GM04503 (cell line): ENCODE measurements at places on chromosomes 16 and 17.

- peak; percentile 30 for DNase-seq
These were observed 27.1 kb downstream of the GNPTG start for GRCh38 chr16:1378804-1379303.

GRCh38 chr16:852451-853185 is 52.1 kb upstream of the GNG13 start:
- no peak for DNase-seq

DNA sequence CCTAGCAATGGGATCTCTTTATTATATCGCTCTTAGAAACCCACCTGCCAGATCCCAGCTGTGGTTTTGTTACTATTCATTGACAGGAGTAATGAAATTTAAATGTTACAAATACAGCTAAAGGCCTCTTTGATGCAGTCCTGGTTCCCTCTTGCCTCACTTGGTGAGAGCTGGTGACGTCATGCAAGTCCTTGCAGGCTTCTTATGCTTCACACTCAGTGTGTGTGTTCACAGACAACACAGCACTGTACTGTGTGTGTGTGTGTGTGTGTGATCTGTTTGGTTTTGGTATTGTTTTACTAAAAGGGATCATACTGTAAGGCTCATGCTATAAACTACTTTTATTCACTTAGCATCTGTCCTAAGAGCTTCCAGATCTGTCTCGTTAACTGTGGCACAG is 75.0 kb downstream of the USP22 start:
- DNase-seq = no peak

DNA sequence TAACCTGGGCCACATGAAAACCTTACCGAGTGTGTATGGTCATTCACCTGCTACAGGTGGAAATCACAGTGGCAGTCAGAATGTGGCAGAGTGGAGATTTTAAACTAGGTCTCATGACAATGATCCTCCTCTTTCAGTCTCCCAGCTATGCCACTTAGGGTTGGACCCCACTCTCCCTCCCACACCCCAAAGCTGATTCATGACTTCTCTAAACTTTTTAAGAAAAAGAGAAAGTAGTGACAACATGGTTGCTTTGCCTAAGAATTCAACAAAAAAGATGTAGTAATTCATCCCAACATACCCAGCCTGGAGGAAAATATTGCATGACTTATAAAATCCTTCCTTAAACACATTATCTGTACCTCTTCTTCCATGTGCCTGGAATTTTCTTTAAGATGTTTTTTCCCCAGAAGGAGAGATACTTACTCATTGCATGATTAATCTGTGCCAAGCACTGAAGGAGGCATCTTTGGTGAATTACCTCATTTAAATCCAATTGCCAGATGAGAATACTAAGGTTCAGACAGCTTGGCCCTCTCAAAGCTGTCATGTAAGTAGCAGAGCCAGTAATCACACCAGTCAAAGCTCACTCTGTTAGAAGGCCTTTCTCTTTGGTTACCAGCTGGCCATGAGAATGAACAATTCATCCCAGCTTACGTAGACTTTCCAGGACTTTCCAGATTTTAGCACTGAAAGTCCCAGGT is 119.9 kb downstream of the COPRS start:
- peak; percentile 76 for DNase-seq

DNA sequence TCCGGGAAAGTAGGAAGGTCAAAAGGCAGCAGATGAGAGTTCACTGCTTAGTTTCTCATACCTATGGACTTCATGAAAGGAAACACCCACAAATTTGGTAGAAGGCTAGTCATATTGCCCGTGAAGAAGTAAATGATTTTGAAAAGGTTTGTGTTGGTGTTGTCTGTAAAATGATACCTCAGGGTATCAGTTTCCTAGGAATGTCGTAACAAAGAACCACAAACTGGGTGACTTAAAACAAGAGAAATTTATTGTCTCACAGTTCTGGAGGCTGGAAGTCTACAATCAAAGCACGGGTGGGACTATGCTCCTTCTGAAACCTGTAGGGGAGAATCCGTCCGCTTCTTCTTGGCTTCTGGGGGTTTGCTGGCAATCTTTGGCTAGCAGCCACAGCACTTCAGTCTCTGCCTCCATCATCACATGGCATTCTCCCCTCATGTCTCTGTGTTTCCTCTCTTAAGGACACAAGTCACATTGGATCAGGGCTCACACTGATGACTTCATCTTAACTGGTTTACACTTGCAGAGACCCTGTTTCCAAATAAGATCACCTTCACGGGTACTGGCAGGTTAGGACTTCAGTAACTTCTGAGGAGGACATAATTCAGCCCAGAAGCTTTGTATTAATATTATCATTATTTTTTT is 2.0 kb upstream of the NAE1 start:
- DNase-seq = no peak

DNA sequence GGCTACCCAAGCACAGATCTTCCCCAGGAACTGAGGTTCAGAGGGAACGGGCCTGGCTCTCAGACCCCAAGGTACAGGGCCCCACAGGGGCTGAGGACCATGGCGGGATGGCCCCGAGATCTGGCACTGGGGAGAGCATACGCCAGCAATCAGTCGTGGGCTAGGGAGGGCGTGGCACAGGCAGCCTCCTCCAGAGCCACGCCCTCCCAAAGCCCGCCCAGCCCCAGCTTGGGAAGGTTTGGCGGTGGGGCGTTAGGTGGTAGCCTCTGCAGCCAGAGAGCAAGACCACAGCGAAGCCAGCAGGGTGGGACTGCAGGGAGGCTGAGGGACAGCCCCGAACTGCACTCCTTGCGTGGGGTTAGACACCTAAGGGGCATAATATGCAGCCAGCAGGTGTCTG is 11.6 kb downstream of the WNT9B start:
- no peak for DNase-seq

GRCh38 chr17:55632236-55632635 is 90.4 kb downstream of the TMEM100 start:
- DNase-seq = no peak

DNA sequence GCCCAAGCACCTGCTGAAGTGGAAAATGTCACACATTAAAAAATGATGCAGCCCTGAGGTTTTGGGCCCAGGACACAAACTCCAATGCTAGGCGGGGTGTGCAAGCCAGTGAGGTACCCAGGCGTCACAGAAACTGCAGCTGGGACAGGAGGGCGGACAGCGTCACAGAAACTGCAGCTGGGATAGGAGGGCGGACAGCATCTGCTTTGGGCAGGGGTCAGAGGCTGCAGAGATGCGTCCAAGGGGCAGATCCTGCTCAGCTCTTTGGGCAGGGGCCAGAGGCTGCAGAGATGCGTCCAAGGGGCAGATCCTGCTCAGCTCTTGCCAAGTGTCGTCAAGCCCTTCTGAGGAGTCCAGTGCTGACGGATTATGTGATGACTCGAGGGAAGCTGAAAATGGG is 43.9 kb upstream of the RCVRN start:
- no peak for DNase-seq

DNA sequence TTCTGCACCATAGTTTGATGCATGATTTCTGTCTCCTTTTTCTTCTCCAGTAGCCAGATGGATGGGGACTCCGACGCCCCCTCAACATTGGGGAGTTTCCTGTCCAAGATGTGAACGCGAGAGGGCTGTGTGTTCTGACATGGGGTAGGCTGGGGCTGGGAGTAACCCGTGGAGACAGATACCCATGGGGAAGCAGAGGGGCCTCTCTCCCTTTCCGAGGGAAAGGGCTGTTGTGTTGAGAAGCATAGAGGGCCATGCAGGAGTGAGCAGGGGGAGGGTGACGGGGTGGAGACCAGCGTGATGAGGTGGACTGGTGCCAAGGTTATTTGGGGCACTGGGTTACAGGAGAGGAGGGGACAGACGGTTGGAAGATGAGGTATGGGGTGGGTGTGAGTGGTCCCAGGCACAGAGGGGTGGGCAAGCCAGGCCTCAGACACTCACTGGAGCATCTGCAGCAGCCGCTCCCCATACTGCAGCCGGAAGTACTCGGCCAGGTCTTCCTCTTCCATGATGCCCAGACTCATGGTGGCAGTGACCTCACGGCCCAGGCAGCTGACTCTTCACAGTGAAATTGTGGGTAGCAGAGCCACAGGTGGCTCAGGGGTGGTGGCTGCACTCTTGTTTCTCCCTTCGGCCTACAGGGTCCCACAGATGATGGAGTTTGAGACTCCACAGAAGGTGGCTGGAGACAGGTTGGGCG is 400 bp downstream of the CCDC42 start:
- no peak for DNase-seq

DNA sequence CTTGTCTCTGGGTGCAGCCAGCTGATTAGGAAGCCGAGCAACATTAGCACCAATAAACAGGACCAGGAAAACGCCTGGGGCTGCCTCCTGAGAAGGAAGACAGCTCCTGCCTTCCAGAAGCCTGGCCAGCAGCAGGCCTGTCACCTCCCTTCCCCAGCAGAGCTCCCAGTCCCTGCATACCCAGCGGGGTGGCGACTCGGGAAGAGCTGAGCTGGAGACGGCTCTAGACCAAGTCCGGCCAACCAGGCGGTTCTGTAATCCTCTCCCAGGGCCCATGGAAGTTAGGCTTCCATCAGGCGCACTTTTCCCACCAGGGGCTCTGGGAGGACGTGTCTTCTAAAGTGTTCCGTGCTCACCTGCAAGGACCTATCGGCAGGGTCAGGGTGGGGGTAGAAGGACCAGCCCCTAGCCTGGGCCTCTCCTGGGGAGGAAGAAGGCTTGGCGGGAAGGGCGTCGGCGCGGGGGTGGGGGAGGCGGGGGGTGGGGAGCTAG is 12.0 kb upstream of the CLUH start:
- DNase-seq = no peak

- no peak for DNase-seq
These were observed 870 bp upstream of the CTRB2 start for GRCh38 chr16:75207831-75208230.

DNA sequence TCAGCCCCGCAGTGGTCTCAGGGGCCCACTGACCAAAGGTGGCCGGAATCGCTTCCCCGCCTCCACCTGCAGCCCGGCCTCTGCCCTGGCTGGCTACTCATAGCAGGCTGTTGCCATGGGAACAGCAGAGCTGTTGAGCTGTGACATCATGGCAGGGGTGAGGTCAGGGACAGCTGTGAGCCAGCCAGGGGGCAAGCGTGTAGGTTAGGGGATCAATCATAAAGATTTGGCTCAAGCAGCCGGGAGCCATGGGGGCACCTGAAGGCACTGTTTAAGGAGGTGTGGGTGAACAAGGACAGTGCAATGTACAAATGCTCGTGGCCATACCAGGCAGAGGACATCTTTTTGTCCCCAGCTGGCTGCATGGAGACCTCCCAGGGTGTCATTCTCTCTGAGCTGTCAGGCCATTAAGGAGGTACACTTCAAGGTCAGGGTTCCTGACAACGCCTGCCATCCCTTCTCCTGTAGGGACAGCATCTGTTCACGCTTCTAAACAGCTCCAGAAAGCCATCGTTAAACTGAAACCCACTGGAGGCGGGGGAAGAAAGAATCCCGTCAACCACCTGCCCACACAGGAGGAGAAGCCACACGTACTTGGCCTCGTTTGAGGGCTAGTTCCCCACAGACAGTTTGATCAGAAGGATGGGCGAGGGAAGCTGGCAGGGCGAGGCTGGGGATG is at the start of gene CEP295NL:
Gene CEP295NL, minus strand, starts transcription at position 101 of the 679 bp plus-strand sequence. CDS start 1,373 bp downstream, outside the sequence.
- no peak for DNase-seq

DNA sequence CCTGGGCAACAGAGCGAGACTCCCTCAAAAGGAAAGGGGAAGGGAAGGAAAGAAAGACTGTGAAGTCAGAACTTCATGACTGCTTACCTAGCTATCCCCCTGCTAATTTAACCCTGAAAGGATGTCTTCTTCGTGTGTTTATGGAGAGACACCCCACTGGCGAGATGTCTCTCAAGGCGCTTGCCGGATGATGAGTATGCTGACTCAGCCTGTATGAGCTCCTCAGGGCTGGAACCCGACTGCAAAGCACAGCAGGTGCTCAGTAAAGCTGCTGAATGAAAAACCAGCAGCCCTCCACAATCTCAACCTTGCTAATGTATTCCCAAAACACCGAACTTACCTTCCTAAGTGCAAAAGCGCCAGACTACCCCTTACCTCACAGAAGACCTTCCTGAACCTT is 2.3 kb downstream of the ANKFY1 start:
- DNase-seq = no peak

- DNase-seq = no peak
These were observed 34.1 kb upstream of the MMP2 start for GRCh38 chr16:55444754-55445485.

GRCh38 chr16:19136549-19137196 is 22.9 kb downstream of the ITPRIPL2 start:
- no peak for DNase-seq

DNA sequence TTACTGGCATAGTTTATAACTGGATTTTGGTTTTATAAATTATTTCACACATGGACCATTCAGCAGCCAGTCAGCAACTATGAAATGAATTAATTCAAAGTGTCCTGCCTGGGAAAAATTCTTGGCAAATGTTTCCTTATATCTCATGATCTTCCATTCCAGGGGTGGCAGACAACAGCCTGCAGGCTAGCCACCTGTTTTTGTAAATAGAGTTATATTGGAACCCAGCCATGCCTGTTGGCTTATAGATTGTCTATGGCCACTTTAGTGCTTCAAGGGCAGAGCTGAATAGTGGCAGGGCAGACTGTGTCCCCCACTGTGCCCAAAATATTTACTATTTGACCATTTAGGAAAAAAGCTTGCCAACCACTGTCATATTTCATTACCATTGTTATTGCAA is 613.7 kb downstream of the TMEM114 start:
- no peak for DNase-seq

GRCh38 chr16:12613131-12613991 is 190.3 kb downstream of the CPPED1 start:
- DNase-seq = no peak

DNA sequence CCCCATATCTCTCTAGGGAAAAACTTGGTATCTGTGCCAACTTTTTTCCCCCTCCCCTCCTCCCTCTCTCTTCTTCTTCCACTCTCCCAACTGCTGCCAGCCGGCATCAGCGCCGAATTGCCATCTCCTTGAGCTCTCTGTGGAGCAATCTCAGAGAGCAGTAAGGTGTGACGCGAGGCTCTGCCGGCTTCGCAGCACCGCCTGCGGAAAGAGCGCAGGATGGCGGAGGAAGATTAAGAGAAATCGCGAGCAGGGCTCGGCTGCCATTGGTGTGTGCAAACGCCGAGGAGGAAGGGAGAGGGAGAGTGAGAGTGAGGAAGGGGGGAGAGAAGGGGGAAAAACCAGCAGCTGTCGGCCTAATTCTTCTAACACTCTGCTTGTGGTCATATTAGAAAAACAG is 44.2 kb downstream of the NEUROD2 start:
- DNase-seq = no peak

GRCh38 chr17:6639014-6639585 is 1.4 kb downstream of the KIAA0753 start:
- DNase-seq = no peak

DNA sequence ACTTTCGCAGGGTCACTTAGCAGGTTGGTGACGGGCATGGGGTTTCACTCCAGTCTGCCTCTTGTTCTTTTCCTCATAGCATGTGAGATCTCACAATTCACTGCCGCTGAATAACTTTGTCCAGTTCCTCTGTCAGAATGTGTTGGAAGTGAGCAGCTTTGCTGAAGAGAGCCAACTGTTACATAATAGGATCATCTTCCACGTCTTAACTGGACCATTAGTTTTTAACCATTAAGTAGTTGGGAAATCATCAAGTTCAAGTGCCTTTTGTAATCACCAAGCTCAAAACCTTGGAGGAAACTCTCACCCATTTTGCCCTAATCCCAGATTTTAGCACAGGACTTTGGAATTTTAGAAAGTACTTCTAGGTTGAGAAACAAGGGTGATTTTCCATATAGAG is 290.6 kb downstream of the WWOX start:
- DNase-seq = no peak

GRCh38 chr16:90019543-90020259 is 445 bp upstream of the DBNDD1 start:
- peak; percentile 34 for DNase-seq

GRCh38 chr16:74888888-74889287 is 96.0 kb downstream of the WDR59 start:
- no peak for DNase-seq
